Small intestine (tissue), 16 donors: ENCODE measurements at places on chromosomes 7 and 10. TPM values are rescaled to one million over a fixed set of nuclear protein-coding genes. Genes with fewer than 3 reads are reported as not detected.
A peak's percentile ranks its signal among the peaks of the same experiment; 100 is the strongest.

DNA sequence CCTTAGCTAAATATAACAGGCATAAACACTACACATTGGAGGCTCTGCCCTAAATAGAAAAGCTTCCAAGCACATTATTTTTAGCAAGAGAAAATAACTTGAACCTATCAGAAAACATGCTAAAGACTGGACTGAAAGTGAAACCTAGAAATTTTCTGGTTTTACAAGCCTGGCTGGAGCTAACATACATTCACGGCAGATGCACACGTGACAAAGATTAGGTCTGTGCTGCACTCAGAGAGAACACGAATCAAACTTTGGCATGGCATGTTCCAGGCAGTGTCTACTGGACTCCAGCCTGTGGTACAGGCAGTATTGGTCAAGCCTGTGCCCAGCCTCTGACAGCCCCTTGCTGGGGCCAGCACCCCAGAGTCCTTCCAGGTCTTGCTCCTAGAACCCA lies 94.1 kb upstream of the PCBD1 start:
- DNase-seq: peak; percentile 81
- no peaks in the 10 kb centered on the region for H3K36me3 ChIP-seq
- H3K4me3 ChIP-seq: no peak overlapping the region
- no peak overlapping the region for H3K27ac ChIP-seq

GRCh38 chr7:95265634-95266033 lies 58.7 kb downstream of the PON1 start:
- H3K4me1 ChIP-seq: no peaks in the 10 kb centered on the region
- H3K4me3 ChIP-seq: no peak overlapping the region

GRCh38 chr10:5457741-5458140 lies 41.6 kb downstream of the CALML5 start:
- no peak overlapping the region for H3K4me3 ChIP-seq
- H3K4me1 ChIP-seq: no peaks in the 10 kb centered on the region
- H3K36me3 ChIP-seq: peaks cover 12% of the 10 kb centered on the region
- no peak for DNase-seq

GRCh38 chr10:98536551-98536950 lies 89.8 kb upstream of the HPS1 start:
- H3K4me3 ChIP-seq: no peak overlapping the region
- no peak for DNase-seq
- H3K27ac ChIP-seq: no peak overlapping the region
- no peaks in the 10 kb centered on the region for H3K4me1 ChIP-seq
- peaks cover 4% of the 10 kb centered on the region for H3K27me3 ChIP-seq

GRCh38 chr10:124369986-124370385 lies 48.7 kb downstream of the OAT start:
- no peaks in the 10 kb centered on the region for H3K36me3 ChIP-seq
- no peak overlapping the region for H3K4me3 ChIP-seq
- H3K27ac ChIP-seq: no peak overlapping the region
- H3K4me1 ChIP-seq: no peaks in the 10 kb centered on the region
- H3K27me3 ChIP-seq: no peaks in the 10 kb centered on the region
- DNase-seq: peak; percentile 55

DNA sequence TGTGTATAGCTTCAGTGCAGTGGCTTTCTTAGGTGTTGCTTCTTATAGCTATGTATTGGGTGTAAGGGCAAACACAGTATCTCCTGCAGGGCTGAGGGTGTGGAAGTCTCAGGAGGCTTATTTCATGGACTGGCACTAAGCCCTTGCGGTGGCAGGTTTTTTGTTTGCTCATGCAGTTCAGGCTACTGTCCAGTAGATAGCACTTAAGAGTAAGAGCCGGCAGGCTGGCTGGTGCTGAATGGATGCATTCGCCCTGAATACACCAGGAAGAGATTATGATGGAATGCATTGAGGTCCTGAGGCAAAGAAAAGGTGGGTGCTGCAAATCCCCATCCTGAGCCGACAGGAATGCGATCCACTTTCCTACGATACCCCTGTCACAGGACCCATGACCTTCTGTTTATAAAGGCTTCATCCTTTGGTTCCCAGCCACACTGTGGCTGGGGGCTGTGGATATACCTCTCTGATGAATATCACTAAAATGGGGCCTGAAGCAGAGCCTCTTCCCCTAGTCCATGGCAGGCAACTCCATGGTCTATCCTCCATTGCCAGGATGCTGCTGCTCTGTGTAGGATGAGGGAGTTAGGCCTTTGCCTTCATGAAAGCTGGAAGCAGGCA lies 44.9 kb downstream of the ANXA8 start:
- H3K27ac ChIP-seq: no peak overlapping the region
- H3K4me1 ChIP-seq: no peaks in the 10 kb centered on the region
- H3K4me3 ChIP-seq: no peak overlapping the region
- H3K36me3 ChIP-seq: no peaks in the 10 kb centered on the region

DNA sequence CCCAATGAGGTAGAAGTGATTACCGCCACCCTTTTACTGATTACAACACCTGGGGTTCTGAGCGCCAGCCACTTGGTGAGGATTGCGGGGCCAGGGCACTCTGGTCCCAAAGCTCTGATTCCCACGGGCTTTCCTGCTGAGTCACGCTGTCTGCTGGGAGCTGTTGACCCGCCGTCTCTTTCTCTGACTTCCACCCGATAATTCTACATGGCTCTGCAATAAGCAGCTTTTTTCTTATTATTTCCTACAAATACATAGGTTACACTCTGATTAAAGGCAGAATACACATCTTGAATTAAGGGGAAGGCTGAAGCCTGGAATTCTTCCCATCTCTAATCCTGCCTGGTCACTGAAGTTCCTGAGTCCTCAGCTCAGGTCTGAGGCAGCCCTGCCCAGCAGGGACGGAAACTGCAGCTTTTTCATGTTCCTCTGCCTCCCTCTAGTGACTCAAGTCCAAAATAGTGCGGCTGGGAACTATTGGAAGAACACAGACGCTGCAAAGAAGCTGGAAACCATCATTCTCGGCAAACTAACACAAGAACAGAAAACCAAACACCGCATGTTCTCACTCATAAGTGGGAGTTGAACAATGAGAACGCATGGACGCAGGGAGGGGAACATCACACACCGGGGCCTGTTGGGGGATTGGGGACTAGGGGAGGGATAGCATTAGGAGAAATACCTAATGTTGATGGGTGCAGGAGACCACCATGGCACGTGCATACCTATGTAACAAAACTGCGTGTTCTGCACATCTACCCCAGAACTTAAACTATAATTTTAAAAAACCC lies 178.3 kb downstream of the PRKCQ start:
- peak; percentile 91 for DNase-seq
- H3K36me3 ChIP-seq: no peaks in the 10 kb centered on the region
- no peak overlapping the region for H3K27ac ChIP-seq

DNA sequence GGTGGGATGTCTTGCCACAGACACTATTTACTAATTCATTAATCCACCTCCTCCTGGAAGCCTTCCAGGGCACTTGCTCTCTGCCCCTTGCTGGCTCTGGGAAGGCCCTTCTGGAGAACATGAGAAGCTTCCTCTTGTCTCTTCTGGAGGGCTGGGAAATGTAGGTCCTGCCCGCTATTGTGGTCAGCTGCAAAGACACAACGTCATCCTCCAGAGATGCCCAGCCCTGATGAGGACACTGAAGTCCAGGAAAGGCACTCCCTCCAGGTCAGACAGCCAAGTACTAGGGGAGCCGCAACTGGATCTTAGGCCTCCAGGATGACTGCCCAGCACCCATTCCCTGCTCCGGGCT lies 9.6 kb upstream of the TACR2 start:
- no peaks in the 10 kb centered on the region for H3K36me3 ChIP-seq
- peaks cover 7% of the 10 kb centered on the region for H3K4me1 ChIP-seq
- peak overlapping the region; percentile 63 for H3K27ac ChIP-seq
- DNase-seq: peak; percentile 46
- no peak overlapping the region for H3K4me3 ChIP-seq

- no peaks in the 10 kb centered on the region for H3K27me3 ChIP-seq
- no peaks in the 10 kb centered on the region for H3K36me3 ChIP-seq
- H3K4me3 ChIP-seq: no peak overlapping the region
- no peak for DNase-seq
- H3K27ac ChIP-seq: no peak overlapping the region
Observed at GRCh38 chr10:116038259-116038658, 234.7 kb downstream of the GFRA1 start.

DNA sequence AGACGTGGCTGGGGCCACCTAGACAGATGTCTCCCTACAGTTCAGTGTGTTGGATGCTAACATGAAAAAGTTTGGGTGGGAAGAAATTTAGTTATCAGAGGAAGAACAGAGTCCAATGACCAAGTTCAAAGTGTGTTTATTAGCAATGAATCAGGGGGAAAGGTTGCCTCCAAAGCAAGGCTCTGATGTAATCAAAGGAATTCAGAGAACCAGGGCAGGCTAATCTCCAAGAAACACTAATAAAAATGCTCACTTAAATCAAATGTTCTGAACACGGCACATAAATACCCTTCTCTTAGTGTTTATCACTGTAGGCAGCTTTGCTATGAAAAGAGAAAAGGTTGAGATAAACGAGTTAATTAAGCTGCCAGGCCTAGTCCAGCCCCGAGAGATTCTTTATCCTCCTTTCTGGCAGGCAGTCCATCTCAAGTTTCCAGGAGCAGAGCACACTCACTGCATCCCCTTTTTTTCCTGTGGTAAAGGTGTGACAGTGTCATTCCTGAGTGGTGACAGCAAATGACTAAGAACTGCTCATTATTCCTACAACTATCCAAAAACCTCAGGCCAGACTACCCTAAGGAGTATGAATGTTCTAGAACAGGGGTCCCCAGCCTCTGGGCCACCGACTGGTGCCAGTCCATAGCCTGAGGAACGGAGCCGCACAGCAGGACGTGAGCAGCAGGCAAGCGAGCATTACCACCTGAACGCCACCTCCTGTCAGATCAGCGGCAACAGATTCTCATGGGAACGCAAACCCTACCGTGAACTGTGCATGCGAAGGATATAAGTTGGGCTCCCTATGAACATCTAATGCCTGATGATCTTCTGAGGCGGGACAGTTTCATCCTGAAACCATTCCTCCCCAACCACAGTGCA lies 66.9 kb upstream of the FHIP2A start:
- peak overlapping the region; percentile 29 for H3K27ac ChIP-seq
- H3K27me3 ChIP-seq: no peaks in the 10 kb centered on the region
- H3K4me1 ChIP-seq: peaks cover 2% of the 10 kb centered on the region
- peak; percentile 77 for DNase-seq
- H3K36me3 ChIP-seq: no peaks in the 10 kb centered on the region

DNA sequence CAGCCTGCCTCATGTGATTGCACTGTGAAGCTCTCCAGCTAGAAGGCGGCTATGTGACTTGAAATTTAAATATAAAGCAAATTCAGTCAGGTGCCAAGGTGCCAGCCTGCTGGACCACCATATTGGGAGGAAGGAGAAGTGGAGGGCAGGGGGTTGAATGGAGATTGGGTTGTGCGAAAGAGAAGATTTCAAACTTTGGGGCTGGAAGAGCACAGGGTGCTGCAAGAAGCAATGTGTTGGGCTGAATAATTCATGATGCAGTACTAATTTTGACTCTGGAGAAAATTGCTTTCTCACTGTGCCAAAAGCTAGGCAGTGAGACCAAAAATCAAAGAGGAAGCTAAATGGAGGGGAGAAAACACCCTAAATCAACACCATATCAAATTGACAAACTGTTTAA lies 335.3 kb downstream of the NRG3 start:
- no peaks in the 10 kb centered on the region for H3K27me3 ChIP-seq
- no peak for DNase-seq

DNA sequence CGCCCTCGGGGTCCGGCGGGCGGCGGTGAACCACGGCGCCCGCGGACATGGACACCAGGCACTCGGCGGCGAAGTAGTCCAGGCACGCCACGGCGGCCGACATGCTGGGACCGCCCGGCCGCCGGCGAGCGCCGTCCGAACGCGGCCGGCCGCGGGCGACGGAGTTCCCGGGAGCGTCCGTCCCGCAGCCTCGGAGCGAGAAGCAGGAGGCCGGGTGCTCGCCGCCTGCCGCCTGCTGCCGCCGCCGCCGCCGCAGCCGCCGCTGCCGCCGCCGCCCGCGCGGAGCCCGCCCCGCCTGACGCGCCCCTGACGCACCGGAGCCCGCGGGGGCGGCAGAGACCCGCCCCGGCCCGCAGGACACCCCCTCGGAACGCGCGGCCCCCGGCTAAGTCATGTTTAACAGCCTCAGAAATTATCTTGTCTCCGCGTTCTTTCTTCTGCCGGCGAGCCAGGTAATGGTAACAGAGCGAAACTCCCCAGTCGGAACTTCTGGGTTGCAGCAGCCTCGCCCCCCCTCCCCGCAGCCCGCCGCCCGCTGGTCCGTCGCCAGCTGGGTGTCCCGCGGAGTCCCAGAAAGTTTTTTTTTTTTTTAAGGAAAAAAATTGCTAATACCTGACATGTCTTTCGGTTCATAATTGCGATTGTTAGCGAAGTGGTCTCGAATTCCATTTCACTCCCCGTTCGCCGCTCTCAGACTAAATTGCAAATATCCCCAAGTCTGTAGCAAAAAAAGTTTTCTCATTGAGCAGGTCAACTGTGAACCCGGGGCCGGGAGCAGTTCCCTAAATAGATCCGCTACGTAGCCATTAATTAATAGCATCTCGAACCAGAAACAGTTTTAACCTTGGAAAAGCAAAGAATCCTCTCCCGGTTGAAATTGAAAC lies at the start of gene KLF14:
TSS of gene KLF14 (minus strand) at position 277 of the 884 bp plus-strand sequence. CDS start at position 103, 174 bp downstream.
- H3K4me1 ChIP-seq: no peaks in the 10 kb centered on the region
- peaks cover 50% of the 10 kb centered on the region for H3K27me3 ChIP-seq
- peak within 1 kb of the TSS; percentile 41 for H3K4me3 ChIP-seq
- DNase-seq: peak; percentile 74
- no peak within 1 kb of the TSS for H3K27ac ChIP-seq

- H3K4me1 ChIP-seq: no peaks in the 10 kb centered on the region
- DNase-seq: no peak
- H3K4me3 ChIP-seq: no peak overlapping the region
- H3K27ac ChIP-seq: no peak overlapping the region
Observed at GRCh38 chr10:101611096-101611905, 23.2 kb downstream of the DPCD start.

GRCh38 chr7:77330169-77330882 lies 85.8 kb downstream of the GSAP start:
- H3K27me3 ChIP-seq: no peaks in the 10 kb centered on the region
- H3K4me3 ChIP-seq: no peak overlapping the region
- no peaks in the 10 kb centered on the region for H3K36me3 ChIP-seq
- DNase-seq: no peak
- H3K27ac ChIP-seq: peak overlapping the region; percentile 13

Gene GARIN1A
- polyA plus RNA-seq: 1.1 TPM

Gene LIPN
- 0.04 TPM for polyA plus RNA-seq

Gene ITIH2
- polyA plus RNA-seq: 0.12 TPM

Gene METTL2B
- polyA plus RNA-seq: 14.4 TPM

Gene NXPH1
- not detected for polyA plus RNA-seq

Gene MRPS24
- polyA plus RNA-seq: 131 TPM
